ENCODE measurements at places on chromosomes 6 and 20.

GRCh38 chr6:5632348-5632935, 371.1 kb downstream of the FARS2 start:
- no peak for DNase-seq

DNA sequence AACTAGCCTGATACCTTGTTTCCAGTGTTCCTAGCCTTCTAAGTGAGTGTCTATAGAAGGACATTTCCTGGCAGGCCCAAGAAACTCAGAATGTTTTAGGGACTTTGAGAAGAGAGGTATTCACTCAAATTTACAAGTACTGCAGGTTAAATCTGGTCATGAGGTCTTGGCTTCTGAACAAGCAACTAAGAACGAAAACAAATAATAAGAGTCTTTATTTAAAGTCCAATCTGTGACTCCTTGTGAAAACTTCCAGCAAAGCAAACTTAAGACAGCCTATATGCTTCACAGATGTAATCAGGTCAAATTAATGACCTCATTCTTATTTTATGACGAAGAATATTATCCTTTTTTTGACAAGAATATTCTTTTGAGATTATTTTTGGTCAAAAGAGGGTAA, 79.4 kb upstream of the PRSS16 start:
- DNase-seq, result no peak

DNA sequence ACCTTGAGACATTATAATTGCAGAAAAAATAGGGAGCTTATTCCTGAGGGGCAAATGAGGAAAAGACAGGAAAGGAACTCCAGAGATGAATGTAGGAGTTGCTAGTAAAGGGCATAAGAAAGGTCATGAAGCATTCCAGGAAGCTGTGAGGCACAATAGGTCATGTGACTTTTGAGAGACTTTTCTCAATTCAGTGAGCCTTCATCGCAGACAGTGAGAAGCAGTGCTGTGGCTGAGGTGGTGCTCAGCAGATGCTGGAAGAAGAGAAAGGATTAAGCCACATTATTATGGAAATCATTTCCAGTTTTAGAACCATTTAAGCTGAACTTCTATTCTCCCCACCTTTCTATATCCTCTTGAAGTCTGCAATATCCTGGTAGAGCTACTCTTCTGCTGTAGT, 4.1 kb downstream of the SPTLC3 start:
- no peak for DNase-seq

DNA sequence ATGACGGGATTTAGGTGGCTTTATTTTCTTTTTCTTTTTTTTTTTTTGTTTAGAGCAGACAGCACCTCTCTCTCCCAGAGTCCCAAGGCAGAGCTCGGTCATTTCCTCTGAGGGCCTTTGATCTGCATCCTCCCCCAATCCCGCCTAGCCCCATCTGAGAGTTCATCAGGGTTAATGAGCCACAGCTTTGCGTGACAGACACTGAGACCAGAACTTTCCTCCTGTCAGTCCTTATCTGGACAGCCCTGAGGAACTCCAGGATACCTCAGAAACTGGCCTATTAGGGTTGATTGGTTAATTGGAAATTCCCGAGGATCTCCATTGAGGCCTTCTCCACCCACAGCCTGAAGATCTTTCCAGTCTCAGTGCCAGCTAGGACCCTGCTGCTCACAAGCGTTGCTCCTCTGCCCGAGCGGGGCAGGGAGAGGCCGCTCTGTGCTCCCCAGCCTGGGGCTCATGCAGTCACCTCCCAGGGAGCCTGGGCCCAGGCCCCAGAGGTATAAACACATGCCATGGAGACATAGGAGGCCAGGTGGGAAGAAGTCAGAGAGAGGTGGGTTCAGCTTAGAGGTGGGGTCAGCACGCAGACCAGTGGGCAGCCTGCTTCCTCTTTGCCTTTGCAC, 1.4 kb upstream of the LRRN4 start:
- DNase-seq, result no peak

DNA sequence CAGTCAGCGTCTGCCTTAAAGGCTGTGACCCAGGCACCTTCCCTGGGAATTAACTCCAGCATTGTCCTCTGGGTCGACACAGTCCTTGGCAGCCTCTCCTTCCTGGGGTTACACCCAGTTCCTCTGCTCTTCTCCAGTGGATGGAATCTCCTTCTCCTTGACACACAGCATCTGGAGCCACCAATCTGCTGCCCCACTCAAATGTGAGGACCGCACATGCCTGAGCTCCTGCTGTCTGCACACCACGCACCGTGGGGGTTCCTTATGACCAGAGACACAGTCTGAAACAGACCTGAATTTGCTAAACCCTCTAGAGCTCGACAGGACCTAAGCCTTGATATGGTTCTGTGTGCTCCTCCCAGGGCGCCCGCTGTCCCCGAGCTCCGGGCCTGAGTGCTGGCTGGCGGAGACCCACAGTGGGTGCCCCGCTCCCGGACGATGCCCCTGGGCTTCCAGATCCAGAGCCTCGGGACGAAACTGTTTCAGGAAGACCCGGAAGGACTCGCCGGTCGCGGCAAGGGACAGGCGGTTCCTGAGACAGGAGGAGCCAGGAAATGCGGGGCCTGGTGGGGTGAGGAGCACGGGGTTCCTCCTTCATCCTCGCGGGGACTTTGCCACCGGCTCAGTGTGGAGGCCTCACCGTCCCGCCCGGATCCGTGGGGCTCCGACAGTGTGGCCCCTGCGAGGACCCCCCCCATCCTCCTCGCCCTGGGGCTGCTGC, 2.5 kb upstream of the RAET1G start:
- DNase-seq, result no peak

GRCh38 chr6:148723484-148723883, 23.3 kb upstream of the UST start:
- no peak for DNase-seq

DNA sequence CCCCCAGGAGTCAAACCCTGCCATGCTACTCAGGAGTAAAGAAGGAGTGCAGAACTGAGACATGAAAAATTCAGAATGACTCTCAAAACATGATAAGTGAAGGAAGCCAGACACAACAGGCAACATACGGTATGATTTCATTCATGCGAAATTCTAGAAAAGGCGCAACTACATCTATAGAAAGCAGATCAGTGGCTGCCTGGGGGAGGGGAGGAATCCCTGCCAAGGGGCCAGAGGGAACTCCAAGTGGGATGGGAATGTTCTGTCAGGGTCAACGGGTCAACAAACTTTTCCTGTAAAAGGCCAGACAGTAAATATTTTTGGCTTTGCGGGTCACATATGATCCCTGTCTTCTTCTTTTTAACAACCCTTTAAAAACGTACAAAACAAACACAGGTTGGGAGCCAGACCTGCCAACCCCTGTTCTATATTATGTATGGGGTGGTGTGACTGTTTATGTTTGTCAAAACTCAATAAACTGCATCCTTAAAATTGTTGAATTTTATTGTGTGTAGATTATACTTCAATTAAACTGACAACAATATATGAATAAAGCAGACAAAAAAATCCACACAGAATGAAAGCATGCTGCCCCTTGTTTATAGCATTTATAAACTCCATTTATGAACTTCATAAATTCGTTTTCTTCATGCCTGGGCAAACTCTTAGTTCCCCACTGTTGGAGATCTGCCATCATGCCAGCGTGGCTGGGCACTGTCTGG, 56.6 kb upstream of the TRAF3IP2 start:
- DNase-seq, result no peak

DNA sequence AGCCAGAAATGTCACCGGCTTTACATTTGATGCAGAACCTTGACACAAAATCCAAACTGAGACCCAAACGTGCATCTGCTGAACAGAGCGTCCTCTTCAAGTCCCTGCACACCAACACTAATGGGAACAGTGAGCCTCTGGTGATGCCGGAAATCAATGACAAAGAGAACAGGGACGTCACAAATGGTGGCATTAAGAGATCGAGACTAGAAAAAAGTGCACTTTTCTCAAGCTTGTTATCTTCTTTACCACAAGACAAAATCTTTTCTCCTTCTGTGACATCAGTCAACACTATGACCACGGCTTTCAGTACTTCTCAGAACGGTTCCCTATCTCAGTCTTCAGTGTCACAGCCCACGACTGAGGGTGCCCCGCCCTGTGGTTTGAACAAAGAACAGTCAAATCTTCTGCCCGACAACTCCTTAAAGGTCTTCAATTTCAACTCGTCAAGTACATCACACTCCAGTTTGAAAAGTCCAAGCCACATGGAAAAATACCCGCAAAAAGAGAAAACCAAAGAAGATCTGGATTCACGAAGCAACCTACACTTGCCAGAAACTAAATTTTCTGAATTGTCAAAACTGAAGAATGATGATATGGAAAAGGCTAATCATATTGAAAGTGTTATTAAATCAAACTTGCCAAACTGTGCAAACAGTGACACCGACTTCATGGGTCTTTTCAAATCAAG, 108.4 kb downstream of the RTN4IP1 start:
- DNase-seq, result no peak

- DNase-seq, result no peak
Measured at GRCh38 chr6:73560853-73561407, 40.1 kb upstream of the EEF1A1 start.

GRCh38 chr20:35517125-35517524, 12.3 kb downstream of the C20orf173 start:
- DNase-seq, result no peak

DNA sequence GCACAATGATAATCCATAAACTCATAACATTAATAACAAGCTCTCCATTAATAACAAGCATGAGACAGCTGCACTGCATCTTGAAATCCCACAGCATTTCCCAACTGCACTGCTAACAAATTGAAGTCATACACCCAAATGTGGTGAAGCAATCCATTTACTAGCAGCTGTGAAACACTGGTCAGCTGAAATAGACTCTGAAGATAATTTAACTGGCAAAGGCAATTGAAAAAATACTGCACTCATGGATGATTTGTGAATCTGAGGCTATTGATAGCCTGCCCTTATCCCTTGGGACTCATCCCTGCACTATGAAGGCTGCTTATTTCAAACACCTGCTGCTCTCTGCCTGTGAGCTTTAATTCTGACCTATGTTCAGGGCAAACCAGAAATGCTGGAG, 49.1 kb upstream of the PLCB1 start:
- no peak for DNase-seq

- DNase-seq, result no peak
Measured at GRCh38 chr6:102417368-102417998, 1024.0 kb downstream of the GRIK2 start.

DNA sequence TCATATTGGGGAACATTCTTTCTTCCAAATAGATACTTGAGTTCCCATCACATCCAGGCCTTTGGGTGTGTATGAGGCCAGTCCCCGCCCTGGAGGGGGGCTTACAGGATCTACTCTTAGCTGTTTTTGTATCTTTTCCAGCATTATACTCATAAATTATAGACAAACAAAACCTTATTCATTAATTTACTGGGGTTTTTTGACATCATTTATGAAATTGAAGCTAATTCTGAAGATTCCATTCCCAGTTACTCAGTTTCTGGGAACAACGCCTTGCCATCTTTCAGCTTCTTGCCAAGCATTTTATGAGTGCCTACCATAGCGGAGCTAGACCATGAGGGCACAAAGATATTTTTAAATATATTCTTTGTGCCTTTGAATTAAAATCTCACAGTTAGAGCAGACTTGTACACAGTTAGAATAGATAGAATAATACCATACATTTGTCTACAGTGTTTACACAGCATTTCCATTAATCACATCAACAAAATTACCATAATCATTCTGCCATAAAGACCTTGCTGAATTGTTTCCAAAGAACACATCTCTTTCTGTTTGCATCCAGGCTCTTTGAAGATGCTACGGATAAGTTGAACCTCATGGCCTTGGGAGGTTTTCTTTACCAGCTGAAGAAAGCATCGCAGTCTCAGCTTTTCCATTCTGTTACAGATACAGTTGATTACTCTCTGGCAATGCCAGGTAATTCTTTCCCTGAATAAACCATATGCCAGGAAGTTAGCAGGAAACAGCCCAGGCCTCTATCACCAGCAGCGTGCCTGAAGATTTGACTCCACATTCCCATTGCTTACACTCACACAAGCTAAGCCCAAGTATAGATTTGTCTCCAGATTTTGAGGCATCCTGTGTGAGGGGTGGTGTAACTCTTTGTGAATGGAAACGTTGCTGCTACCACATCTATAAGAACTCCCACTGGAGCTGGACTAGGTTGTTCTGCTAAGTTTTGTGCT, 75.4 kb upstream of the PBOV1 start:
- no peak for DNase-seq

DNA sequence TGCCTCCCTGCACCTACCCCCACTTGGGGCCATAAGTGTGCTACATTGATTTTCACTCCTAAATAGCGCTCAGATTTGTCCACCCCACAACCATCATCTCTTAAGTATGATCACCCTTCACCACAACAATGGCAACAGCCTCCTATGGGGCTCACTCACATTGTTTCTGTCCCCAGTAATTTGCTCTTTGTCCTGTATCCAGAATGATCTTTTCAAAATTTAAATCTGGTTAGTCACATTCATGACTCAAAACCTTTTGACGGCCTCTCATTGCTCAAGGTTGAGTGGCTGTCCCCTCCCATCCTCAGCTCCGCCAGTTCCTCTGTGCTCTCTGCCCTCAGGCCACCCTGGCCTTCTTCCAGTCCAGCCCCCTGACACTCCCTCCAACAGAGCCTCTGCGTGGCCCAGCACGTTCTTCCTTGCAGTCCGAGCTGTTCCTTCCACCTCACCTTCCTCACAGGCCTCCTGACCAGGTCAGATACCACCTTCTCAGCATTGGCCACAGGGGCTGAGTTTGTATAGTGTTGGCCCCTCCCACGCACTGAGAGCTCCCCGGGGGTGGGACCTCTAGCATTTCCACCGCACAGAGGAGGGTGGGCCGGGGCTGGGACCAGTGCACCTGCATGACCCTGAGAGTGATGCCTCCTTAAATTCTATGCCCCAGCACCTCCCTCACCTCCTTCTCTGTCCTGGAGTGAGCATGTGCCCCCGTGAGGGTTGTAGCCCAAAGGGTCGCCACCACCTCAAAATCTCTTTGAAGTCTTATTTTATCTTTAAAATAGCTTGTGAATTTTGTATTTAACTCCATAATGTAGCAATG, 2.4 kb upstream of the PPP1R3G start:
- DNase-seq, result no peak

GRCh38 chr6:126429866-126430265, 90.0 kb downstream of the CENPW start:
- no peak for DNase-seq

DNA sequence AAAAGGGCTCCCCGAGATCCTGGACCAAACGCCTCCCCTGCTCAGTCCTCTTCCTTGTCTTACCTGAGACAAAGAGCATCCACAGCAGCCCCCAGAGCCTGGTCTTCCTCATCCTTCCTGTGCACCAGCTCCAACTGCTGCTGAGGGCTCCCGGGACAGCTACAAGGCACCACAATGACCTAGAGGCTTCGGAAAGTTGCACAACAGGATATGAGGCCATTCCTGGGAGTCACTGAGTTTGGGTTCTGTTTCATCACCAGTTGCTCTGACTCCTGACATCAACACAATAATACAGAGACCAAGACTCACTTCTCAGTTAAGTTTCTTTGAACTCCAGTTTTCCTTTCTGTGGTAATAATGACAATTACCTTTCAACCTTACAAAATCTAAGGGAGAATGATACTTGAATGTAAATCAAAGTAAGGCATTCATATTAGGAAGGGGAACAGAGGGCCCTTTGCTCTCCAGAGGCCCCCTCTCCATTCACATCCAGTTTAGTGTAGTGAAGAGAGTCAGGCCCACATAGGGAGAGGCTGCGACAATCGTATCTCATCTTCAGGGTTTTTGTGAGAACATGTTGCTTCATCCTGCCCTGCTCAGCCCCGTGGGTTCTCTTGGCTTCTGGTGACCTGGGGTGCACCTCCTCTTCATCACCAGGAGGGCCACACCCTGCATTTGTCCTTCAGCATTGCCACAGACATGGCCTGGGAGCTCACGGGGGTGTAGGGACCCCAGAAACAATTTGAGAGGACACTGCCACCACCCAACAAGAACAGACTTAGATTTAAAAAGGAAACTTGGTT, at the start of gene TREM1:
TSS of gene TREM1 (minus strand) at position 139 of the 803 bp plus-strand sequence. CDS start at position 112, 27 bp downstream.
- DNase-seq, result no peak

GRCh38 chr6:47307362-47308197, 2.1 kb downstream of the TNFRSF21 start:
- no peak for DNase-seq
